ENCODE measurements at places on chromosomes 6 and 20. TPM values are rescaled to one million over a fixed set of nuclear protein-coding genes. Genes with fewer than 3 reads are reported as not detected.

- peaks cover 37% of the 10 kb centered on the region for H3K27me3 ChIP-seq
- no peak overlapping the region for H3K4me3 ChIP-seq
- DNase-seq: no peak
- H3K4me1 ChIP-seq: peaks cover 12% of the 10 kb centered on the region
Observed at GRCh38 chr6:41429506-41430504, 94.4 kb downstream of the NCR2 start.

- no peak for DNase-seq
- H3K36me3 ChIP-seq: no peaks in the 10 kb centered on the region
- H3K4me3 ChIP-seq: no peak overlapping the region
- no peak overlapping the region for H3K27ac ChIP-seq
- H3K27me3 ChIP-seq: peaks cover 8% of the 10 kb centered on the region
- no peaks in the 10 kb centered on the region for H3K4me1 ChIP-seq
Observed at GRCh38 chr6:110401585-110402176, 13.7 kb downstream of the DDO start.

GRCh38 chr6:16438718-16439591 is 200.6 kb downstream of the GMPR start:
- peaks cover 57% of the 10 kb centered on the region for H3K4me1 ChIP-seq
- H3K36me3 ChIP-seq: peaks cover 35% of the 10 kb centered on the region
- no peak overlapping the region for H3K4me3 ChIP-seq
- no peak for DNase-seq
- H3K27me3 ChIP-seq: no peaks in the 10 kb centered on the region

DNA sequence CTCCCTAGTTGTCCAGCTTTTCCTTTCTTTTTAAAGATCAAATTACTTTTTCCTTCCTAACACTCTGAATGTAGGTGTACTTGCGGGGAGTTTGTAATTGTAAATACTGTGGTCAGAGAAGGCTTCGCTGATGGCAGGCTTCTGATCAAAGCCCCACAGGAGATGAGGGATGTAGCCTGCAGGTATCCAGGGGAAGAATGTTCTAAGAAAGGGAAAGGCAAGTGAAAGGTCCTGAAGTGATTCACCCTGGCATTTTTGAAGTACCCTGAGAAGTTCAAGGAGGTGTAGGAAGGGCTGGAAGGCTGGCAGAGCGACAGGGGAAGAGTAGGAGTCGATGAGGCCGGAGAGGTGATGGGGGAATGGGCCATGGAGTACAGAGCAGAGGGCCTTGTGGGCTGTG is 38.2 kb upstream of the CCN6 start:
- no peaks in the 10 kb centered on the region for H3K27me3 ChIP-seq
- peaks cover 1% of the 10 kb centered on the region for H3K36me3 ChIP-seq
- peaks cover 52% of the 10 kb centered on the region for H3K4me1 ChIP-seq

GRCh38 chr20:46273717-46274116 is 34.6 kb downstream of the CDH22 start:
- H3K27me3 ChIP-seq: peaks cover 33% of the 10 kb centered on the region
- no peaks in the 10 kb centered on the region for H3K4me1 ChIP-seq
- DNase-seq: no peak
- H3K27ac ChIP-seq: no peak overlapping the region
- H3K4me3 ChIP-seq: no peak overlapping the region

- no peak overlapping the region for H3K27ac ChIP-seq
- H3K27me3 ChIP-seq: peaks cover 6% of the 10 kb centered on the region
- H3K36me3 ChIP-seq: no peaks in the 10 kb centered on the region
- H3K4me3 ChIP-seq: no peak overlapping the region
- H3K4me1 ChIP-seq: peaks cover 4% of the 10 kb centered on the region
- no peak for DNase-seq
Observed at GRCh38 chr6:14321992-14322772, 204.6 kb downstream of the CD83 start.

GRCh38 chr6:20117474-20117873 is 94.8 kb downstream of the MBOAT1 start:
- H3K4me1 ChIP-seq: no peaks in the 10 kb centered on the region
- DNase-seq: no peak
- no peak overlapping the region for H3K27ac ChIP-seq
- H3K36me3 ChIP-seq: peaks cover 17% of the 10 kb centered on the region
- no peak overlapping the region for H3K4me3 ChIP-seq

GRCh38 chr6:44500074-44500473 is 112.6 kb downstream of the CDC5L start:
- H3K36me3 ChIP-seq: no peaks in the 10 kb centered on the region
- DNase-seq: no peak
- no peaks in the 10 kb centered on the region for H3K4me1 ChIP-seq
- no peak overlapping the region for H3K4me3 ChIP-seq

- no peak overlapping the region for H3K27ac ChIP-seq
- no peaks in the 10 kb centered on the region for H3K36me3 ChIP-seq
- DNase-seq: no peak
- peaks cover 10% of the 10 kb centered on the region for H3K27me3 ChIP-seq
Observed at GRCh38 chr6:47713200-47713599, 14.8 kb downstream of the ADGRF4 start.

DNA sequence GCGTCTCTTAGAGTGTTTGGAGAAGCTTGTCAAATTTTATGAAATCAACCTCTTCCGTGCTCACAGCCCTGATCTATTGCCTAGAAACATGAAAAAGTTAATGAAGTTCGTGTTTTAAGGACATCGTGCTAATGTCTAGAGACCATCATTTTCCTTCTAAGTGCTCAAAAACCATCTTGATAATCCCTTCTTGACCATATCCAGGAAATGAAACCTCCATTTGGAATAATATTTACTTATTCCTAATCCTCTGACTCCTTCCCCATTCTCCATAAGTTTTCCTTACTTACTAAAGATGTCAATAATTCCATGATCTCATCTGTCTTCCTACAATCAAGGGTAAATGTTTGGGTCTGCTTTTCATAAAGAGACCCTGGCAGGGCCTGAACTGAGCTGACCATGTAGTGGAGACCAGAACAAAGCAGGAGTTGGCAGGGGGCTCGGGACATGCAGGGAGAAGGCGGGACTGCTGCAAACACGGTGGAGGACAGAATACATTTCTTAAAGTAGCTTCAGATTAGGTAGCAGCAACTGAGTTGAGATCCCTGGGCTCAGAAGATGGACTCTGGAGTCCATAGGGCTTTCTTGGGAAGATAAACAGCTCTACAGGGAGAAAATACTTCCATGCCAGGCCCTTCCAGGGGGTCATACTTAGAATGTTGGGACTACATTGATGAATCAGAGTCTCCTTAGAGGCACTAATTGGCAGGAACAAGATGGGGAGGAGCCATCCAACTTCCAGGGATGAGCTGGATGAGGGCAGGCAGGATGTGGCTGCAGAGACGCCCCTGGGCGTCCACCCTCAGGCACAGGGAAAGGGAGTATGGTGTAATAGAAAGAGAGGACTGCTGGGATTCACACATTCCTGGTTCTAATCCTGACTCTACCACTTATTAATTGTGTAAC is 100.7 kb downstream of the RIN2 start:
- DNase-seq: no peak
- no peaks in the 10 kb centered on the region for H3K4me1 ChIP-seq

- no peak for DNase-seq
- H3K36me3 ChIP-seq: peaks cover 2% of the 10 kb centered on the region
- H3K27ac ChIP-seq: no peak within 1 kb of the TSS
- H3K27me3 ChIP-seq: peaks cover 76% of the 10 kb centered on the region
Observed at GRCh38 chr6:10886691-10887502, at the start of gene SYCP2L. Gene SYCP2L (plus strand): TSS chr6:10887052. CDS start chr6:10887127, 75 bp downstream.

DNA sequence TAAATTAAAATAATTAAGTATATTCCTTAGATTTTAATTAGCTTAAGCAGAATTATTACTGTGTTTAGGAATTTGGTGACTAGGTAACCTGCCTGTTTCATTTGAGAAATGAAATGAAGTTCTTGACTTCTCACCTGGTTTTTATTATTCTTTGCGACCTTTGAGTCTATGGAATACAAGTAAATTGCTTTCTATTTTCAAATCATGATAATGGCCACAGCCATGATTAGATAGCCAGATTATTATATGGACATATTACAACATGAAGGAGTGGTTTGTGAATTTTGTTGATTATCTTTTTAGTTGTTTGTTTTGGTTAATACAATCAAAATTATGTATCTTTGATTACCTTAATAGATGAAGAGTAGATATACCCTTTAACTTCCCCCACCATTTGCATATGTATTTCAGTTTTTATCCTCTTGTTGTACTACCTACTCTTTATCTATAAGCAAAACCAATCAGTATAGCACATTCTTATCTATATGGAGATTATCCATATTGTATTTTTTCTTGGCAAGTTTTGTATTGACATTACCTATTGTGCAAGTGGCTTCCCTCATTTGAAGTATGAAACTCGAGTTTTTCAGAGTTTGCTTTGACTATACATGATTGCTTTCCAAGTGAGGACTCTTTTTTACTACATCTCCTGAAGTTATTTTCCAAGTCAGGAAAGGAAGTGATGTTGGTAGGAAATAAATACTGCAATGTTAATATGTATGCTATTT is 47.9 kb downstream of the CD2AP start:
- H3K4me1 ChIP-seq: peaks cover 6% of the 10 kb centered on the region
- H3K27me3 ChIP-seq: no peaks in the 10 kb centered on the region
- H3K4me3 ChIP-seq: no peak overlapping the region
- H3K27ac ChIP-seq: no peak overlapping the region
- no peak for DNase-seq

DNA sequence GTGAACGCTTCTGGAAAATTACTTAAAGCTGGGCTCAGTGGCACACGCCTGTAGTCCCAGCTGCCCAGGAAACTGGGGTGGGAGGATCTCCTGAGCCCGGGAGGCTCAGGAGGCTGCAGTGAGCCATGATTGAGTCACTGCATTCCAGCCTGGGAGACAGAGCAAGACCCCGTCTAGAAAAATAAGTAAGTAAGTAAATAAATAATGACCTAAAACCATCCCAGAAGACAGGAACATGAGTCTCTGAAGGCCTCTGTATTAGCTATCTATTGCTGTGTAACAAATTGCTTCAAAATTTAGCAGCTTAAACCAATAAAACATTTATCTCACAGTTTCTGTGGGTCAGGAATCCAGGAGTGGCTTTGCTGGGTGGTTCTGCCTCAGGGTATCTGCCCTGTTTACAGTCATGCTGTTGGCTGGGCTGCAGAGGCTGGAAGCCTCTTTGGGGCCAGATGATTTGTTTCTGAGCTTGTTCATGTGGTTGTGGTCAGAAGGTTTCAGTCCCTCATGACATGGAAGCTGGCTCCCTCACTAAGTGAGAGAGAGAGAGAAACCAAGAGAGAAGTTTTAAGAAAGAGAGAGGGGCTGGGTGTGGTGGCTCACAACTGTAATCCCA is 48.4 kb upstream of the NCOA3 start:
- H3K4me3 ChIP-seq: peak overlapping the region; percentile 20
- peak overlapping the region; percentile 73 for H3K27ac ChIP-seq
- H3K36me3 ChIP-seq: no peaks in the 10 kb centered on the region
- peak; percentile 87 for DNase-seq
- H3K4me1 ChIP-seq: peaks cover 41% of the 10 kb centered on the region
- H3K27me3 ChIP-seq: no peaks in the 10 kb centered on the region

DNA sequence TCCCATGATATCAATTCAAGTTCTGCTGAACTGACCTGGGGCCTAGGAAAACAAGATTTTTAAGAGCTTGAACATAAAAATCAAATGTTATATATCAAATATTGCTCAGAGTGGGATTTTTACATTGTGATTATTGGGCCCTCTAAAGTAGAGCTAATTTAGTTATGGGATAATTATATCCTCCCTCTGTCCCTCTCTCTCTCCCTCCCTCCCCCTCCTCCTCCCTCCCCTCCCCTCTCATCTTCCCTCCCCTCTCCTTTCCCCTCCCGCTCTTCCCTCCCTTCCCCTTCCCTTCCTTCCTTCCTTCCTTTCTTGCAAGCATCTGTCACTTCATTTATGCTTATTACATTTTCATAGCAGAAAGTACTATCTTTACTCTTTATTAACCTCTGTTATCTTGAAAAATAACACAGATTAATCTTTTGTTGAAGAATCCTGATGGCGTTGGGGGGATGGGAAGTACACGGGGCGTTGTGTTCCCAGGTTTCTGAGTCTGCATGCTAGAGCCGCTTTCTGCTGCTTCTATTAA is 32.8 kb downstream of the KIF25 start:
- H3K27ac ChIP-seq: no peak overlapping the region
- peaks cover 1% of the 10 kb centered on the region for H3K4me1 ChIP-seq
- H3K36me3 ChIP-seq: no peaks in the 10 kb centered on the region
- H3K27me3 ChIP-seq: peaks cover 13% of the 10 kb centered on the region
- DNase-seq: no peak
- no peak overlapping the region for H3K4me3 ChIP-seq

- H3K27me3 ChIP-seq: no peaks in the 10 kb centered on the region
- H3K36me3 ChIP-seq: no peaks in the 10 kb centered on the region
- H3K4me3 ChIP-seq: no peak overlapping the region
- no peak overlapping the region for H3K27ac ChIP-seq
Observed at GRCh38 chr6:113461153-113461932, 395.8 kb upstream of the MARCKS start.

DNA sequence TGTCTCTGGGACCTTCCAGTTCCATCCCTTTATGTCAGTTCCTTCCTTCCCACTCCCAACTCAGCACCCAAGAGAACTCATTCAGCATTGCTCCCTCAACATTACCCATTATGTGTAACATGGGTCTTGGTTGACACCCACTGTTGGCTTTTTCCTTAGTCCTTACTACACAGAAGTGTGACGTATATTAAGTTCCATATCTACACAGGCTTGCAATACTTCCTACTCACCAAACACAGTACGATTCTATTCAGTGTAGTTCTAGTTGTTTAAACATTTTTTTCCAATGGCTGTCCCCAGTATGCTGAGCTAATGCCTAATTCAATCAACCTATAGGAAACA is 37.7 kb downstream of the ARHGAP18 start:
- peak overlapping the region; percentile 90 for H3K27ac ChIP-seq
- H3K36me3 ChIP-seq: peaks cover 8% of the 10 kb centered on the region
- no peak for DNase-seq
- no peaks in the 10 kb centered on the region for H3K27me3 ChIP-seq

- H3K36me3 ChIP-seq: no peaks in the 10 kb centered on the region
- peak; percentile 70 for DNase-seq
- peaks cover 16% of the 10 kb centered on the region for H3K27me3 ChIP-seq
Observed at GRCh38 chr20:57772349-57772964, 62.6 kb upstream of the PMEPA1 start.

GRCh38 chr6:48826901-48827701 is 636.0 kb downstream of the MMUT start:
- no peak overlapping the region for H3K27ac ChIP-seq
- DNase-seq: no peak
- no peaks in the 10 kb centered on the region for H3K4me1 ChIP-seq
- no peak overlapping the region for H3K4me3 ChIP-seq
- no peaks in the 10 kb centered on the region for H3K27me3 ChIP-seq

Gene FAM83D
- 13.7 TPM for total RNA-seq

Gene SPACA1
- not detected for total RNA-seq

Gene CALHM4
- total RNA-seq: not detected

Gene TREML2
- total RNA-seq: 3.5 TPM

Gene ACTL10
- 3.7 TPM for total RNA-seq

Gene MEI4
- total RNA-seq: not detected

Gene DNMT3B
- 1.1 TPM for total RNA-seq

Gene NEURL2
- total RNA-seq: 2.4 TPM

Gene RBM38
- total RNA-seq: 100 TPM
